Inflammatory macrophage (primary cell): ENCODE measurements at places on chromosomes 4 and X.
A peak's percentile ranks its signal among the peaks of the same experiment; 100 is the strongest.

- no peak for DNase-seq
Observed at GRCh38 chr4:88709989-88710388, 12.4 kb upstream of the NAP1L5 start.

GRCh38 chr4:24791043-24791442 is 4.3 kb upstream of the SOD3 start:
- DNase-seq: no peak

DNA sequence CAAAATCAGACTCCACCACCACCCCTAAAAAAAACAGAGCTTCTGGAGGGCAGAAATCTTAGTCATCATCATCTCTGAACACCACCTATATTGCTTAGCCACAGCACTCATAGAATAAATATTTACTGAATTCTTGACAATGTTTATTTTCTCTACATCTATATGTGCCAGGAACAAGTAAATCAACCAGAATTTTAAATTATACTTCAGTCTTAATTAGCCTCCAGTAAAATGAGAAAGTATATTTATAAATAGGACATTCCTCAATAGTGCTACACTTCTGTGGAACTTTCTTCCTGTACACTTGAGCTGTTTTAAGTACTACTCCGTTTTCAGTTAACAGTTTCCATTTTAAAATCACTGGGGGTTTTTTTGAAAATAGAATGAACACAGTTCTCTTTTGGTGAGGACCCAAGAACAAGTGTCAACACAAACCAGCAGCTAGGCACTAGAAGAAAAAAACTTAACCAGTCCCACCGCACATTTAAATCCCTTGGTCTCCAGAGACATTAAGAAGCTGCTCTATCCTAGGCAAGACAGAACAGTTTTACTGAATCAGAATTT is 25.5 kb downstream of the SMIM14 start:
- no peak for DNase-seq

DNA sequence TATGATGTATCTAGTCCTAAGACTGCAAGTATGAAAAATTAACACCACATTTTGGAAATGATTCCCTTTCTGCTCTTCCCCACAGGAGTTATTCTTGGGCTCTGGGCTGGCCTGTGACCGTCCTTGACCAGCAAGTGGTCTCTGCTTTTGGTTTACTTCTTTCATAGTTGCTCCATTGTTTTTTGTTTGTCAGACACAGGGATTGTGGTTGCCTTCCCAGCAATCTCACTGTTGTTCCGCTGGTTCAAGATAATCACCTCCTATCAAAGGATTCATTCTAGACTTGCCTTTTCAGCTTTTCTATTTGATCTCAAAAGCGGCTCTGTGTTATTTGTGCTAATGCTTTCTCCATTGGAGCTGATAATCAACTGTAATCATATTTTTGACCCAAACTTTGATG is 218.8 kb downstream of the MGST2 start:
- no peak for DNase-seq

GRCh38 chr4:156036496-156036895 is 82.8 kb upstream of the CTSO start:
- no peak for DNase-seq

- no peak for DNase-seq
Observed at GRCh38 chr4:118400356-118400755, 47.6 kb upstream of the PRSS12 start.

DNA sequence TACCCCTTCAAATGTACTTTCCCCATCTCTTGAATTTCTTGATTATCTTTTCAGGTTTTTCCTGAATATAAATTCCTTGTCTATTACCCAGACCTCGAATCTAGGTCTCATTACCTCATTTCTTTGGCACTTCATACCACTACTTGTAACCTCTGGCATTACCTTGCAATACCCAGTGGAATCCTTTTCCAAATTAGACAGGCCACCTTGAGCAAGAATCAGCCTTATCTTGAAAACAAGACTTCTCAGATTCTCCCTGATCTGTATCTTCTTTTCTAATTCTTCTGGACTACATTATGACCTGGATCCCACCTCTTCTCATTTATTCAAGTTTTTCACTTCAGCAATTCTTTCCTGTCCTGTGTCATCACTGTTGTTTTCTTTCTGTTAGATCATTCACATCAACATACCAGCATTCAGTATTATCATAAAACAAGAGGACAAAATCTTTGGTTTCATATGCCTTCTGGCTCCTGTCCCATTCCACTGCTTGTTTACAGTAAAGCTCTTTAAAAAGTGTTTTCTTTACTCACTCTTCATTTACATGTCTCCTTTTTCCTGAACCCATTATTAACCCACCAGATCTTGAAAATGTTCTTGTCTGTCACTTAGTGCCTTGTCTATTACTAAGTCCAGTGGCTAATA is 275.6 kb upstream of the HS3ST1 start:
- DNase-seq: no peak

- peak; percentile 55 for DNase-seq
Observed at GRCh38 chrX:129689796-129690195, 35.0 kb upstream of the APLN start.

DNA sequence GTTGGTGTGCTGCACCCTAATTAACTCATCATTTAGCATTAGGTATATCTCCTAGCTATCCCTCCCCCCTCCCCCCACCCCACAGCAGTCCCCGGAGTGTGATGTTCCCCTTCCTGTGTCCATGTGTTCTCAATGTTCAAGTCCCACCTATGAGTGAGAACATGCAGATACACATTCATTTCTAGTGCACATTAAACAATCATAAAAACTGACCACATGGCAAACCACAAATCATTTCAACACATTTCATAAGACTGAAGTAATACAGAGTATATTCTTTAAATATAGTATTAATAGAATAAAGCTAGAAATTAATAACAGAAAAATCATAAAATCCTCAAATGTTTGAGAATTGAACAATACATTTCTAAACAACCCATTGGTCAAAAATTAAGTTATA is 34.1 kb downstream of the PRKG2 start:
- DNase-seq: no peak

GRCh38 chr4:105473324-105474098 is at the start of gene PPA2:
PPA2 (minus strand) TSS chr4:105474062; CDS start chr4:105474050, 12 bp downstream.
- DNase-seq: peak; percentile 99

DNA sequence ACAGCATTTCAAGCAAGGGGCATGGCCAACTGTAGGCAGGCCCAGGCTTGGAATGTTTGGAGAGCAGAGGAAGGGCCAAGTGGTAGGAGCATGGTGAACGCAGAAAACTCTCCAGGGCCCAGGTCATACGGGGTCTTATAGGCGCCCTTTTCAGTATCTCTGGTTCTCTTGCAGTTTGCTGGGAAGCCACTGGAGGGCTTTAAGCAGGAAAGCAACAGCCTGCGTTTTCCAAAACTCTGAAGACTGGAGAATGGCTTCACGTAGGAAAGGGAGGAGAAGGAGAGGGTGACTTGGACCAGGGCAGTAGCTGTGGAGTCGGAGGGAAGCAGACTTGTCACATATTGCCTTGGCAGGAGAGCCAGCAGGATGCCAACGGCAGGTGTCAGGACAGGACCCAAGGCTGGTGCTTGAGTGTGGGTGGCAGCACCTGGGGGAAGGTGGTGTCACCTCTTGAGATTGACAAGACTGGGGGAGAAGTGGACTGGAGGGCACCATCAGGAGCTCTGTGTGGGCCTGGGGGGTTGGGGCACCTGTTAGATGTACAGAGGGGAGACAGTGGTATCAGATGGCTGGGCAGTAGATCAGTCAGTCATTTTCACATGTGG is 21.9 kb downstream of the TKTL1 start:
- DNase-seq: no peak

DNA sequence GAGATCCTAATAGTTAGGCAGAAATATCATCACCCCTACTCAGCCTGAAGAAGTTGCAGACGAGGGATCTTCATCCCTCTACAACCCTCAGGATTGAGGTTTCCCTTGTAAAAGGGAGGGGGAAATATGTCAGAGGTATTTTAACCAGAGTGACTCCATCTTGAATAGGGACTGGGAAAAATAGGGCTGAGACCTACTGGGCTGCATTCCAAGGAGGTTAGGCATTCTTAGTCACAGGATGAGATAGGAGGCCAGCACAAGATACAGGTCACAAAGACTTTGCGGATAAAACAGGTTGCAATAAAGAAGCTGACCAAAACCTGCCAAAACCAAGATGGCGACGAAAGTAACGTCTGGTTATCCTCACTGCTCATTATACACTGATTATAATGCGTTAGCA is 17.5 kb downstream of the IL13RA2 start:
- no peak for DNase-seq

GRCh38 chr4:40377512-40378365 is 42.6 kb downstream of the CHRNA9 start:
- no peak for DNase-seq

- DNase-seq: no peak
Observed at GRCh38 chr4:22802876-22803275, 110.1 kb downstream of the GBA3 start.

DNA sequence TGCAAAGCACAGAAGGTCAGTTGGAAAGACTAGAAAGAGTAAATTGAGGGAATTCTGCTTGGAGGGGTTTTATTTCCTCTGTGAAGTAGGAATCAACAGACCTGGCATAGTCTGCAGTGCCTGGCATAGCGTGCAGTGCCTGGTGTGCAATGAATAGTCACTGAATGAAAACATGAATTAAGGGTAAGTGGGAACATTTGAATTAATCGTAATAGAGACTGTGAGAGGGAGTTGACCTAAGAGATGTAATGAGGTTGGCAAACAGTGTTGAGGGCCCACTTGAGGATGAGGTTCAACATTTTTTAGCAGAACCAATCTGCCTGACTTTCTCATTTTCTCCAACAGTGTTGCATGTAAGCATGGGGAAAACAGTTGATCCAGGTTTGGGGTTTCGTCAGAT is 377.2 kb upstream of the FTHL17 start:
- DNase-seq: no peak

- no peak for DNase-seq
Observed at GRCh38 chr4:54882616-54883015, 224.9 kb downstream of the KIT start.

GRCh38 chrX:139025816-139026215 is 314.3 kb upstream of the FGF13 start:
- no peak for DNase-seq

- DNase-seq: peak; percentile 70
Observed at GRCh38 chr4:106369456-106370060, 980 bp upstream of the GIMD1 start.

DNA sequence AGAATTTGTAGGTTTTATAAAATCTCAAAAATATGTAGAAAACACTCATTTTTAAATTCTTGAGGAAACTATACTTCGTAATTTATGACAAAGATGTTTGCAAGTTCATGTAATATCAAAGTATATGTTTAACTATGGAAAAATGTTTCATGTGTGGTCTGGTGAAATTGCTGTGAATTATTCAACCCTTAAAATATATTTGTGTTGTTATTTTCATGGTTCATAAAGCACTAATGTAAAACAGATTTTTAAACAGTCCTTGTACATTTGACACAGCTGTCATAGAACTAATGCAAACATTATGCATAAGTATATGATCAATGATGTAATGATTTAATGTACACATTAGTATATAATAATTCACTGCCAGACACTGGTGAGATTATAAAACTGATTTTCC is 83.1 kb upstream of the ARSJ start:
- no peak for DNase-seq

- no peak for DNase-seq
Observed at GRCh38 chr4:16729336-16729735, 169.1 kb downstream of the LDB2 start.

- no peak for DNase-seq
Observed at GRCh38 chr4:152735396-152735859, 44.1 kb downstream of the TIGD4 start.

GRCh38 chr4:84024405-84024804 is 474.7 kb downstream of the NKX6-1 start:
- no peak for DNase-seq

GRCh38 chrX:66914080-66914479 is 275.2 kb upstream of the EDA2R start:
- DNase-seq: peak; percentile 49

DNA sequence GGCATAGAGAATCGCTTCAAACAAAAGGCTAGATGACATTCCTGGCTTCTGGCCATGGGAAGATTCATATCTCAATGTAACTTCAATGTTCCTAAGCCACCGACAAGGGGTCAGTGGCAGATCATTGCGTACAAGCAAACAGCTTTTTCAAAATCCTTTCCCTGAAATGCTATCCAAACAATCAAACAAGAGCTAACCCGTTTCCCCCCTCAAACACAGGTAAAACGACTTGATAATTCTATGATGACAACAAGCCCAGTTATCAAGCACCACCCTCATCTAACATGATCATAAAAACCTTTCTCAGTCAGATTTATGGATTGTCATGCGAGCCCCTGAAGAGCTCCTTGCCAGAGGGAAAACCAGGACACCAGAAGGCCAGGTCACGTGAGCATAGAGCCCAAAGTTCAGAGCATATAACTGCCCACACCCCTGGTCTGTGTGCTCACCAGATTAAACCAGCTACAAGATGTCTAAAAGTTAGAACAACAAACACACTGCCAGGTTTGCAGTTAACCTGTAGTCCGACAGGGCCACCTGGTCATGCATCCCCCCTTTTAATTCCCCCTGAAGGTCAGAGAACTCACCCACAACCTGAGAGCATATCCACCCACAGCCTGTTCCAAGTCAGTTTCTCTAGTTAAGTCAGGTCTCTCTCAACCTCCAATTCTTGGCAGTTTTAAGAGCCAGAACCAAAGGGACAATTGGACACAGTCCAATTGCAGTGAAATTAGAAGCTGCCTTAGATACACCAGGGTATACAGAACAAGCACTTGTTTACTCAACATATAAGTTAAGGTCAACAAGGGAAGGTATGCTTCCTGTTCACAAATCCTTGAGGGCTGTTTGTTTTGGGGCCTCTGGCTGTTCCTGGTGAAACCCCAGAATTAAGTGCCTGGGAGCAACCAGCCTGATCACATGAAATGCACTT is 248.1 kb upstream of the PPARGC1A start:
- no peak for DNase-seq

DNA sequence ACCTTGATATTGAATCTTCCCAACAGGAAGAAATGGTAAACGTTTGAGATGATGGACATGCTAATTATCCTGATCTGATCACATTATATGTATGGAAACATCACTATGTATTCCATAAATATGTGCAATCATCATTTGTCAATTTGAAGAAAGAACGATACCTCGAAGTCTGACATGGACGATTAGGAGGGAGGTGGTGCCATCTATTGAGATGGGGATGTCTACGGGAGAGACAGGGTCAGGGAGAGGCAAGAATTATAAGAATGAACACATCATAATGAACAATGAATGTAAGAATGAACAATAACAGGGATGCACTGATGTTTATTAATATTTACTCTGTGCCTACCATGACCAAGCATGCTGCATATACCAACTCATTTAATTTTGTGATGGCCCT is 93.7 kb upstream of the SOD3 start:
- no peak for DNase-seq

DNA sequence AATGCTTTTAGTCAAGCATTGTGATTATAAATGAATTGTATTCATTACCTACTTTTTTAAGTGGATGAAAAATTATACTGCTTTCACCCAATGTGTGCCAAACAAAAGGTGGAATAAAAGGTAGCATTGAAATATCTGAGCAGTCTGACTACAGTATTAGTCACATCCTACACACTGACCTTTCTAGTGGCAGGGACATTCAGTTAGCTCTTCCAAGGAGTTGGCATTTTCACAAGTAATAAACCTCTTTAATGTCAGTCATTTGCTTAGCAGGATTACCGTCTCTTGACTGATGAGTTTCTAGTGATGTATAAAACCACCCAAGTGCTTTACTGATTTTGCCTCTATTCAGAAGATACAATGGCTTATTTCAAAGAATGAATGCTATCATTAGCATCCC is 687.9 kb downstream of the ARAP2 start:
- DNase-seq: no peak
